ENCODE measurements at places on chromosomes 1 and 21. TPM values are rescaled to one million over a fixed set of nuclear protein-coding genes. Genes with fewer than 3 reads are reported as not detected.
A peak's percentile ranks its signal among the peaks of the same experiment; 100 is the strongest.

- no peak for ATAC-seq
These were observed 49.9 kb downstream of the WNT2B start for GRCh38 chr1:112558634-112559033.

- peak; percentile 58 for ATAC-seq
These were observed at the start of gene BTBD19 for GRCh38 chr1:44808063-44808937. Gene BTBD19 (plus strand): TSS chr1:44808523. CDS start chr1:44808821, 298 bp downstream.

Gene CYP4B1
- total RNA-seq: not detected

DNA sequence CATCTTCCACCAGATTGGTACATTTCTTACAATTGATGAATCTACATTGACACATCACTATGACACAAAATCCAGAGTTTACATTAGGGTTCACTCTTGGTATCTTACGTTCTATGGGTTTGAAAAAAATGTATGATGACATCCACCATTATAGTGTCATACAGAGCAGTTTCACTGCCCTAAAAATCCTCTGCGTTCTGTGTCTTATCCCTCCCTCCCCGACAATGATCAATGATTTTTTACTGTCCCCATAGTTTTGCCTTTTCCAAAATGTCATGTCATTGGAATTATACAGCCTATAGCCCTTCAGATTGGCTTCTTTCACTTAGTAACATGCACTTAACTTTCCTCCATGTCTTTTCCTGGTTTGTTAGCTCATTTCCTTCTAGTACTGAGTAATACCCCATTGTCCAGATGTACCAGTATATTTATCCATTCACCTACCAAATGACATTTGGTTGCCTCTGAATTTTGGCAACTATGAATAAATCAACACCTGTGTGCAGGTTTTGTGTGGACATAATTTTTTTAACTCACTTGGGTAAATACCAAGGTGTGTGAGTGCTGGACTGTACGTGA, 80.9 kb upstream of the CDC42BPA start:
- ATAC-seq: no peak

Gene CDC20
- total RNA-seq: 9.7 TPM

Gene TSPAN2
- 9.7 TPM for total RNA-seq

Gene FCAMR
- total RNA-seq: not detected

DNA sequence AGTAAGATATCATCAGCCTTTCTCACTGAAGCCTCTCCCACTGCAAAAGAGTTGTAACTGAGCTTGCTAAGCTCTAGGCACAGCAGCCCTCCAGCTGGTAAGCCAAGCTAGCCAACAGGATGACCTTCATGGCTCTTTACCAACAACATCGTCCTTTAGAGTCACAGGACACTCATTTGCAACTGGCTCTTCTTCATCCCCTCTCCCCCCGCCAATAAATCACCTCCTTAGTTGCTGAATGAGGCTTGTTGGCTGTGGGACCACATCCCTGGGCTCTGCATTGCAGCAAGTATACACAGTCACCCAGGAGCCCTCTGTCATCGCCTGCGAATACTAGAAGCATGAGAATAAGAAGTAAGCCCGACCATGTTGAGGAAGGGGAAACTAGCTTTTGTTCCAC, 16.0 kb upstream of the ZNF697 start:
- no peak for ATAC-seq

Gene CEP350
- total RNA-seq: 58.0 TPM

- no peak for ATAC-seq
These were observed 8.1 kb upstream of the LEFTY1 start for GRCh38 chr1:225896937-225897549.

Gene OLIG1
- 3.4 TPM for total RNA-seq

Gene ANXA9
- total RNA-seq: 1.1 TPM

Gene ALG6
- 23.0 TPM for total RNA-seq

- ATAC-seq: no peak
These were observed 244.0 kb upstream of the DMRTA2 start for GRCh38 chr1:50667272-50667671.

GRCh38 chr1:21552715-21553114, 43.5 kb downstream of the ALPL start:
- no peak for ATAC-seq

GRCh38 chr1:93652323-93652949, 29.2 kb downstream of the BCAR3 start:
- ATAC-seq: no peak

Gene WNT2B
- total RNA-seq: 3.6 TPM

Gene SLC9A1
- 13.8 TPM for total RNA-seq
